Mammary microvascular endothelial cell (primary cell): ENCODE measurements at places on chromosomes 5 and 9. TPM values are rescaled to one million over a fixed set of nuclear protein-coding genes. Genes with fewer than 3 reads are reported as not detected.

The C5orf22 gene
- 15.0 and 17.2 TPM in 2 replicates for total RNA-seq

The TSSK1B gene
- not detected in 2 replicates for total RNA-seq

The CORO2A gene
- total RNA-seq, result 0.84 and 1.1 TPM in 2 replicates

The GARIN3 gene
- total RNA-seq, result not detected in 2 replicates

The NPDC1 gene
- 67.3 and 71.1 TPM in 2 replicates for total RNA-seq

The HAND1 gene
- not detected in 2 replicates for total RNA-seq

The PDE6A gene
- total RNA-seq, result 0.05 TPM in 1 of 2 replicates, not detected in the other

The PIP5KL1 gene
- total RNA-seq, result 0.34 and 1.3 TPM in 2 replicates

The GPBP1 gene
- total RNA-seq, result 30.8 and 31.3 TPM in 2 replicates

The SLC6A19 gene
- total RNA-seq, result not detected in 2 replicates

The IRGM gene
- total RNA-seq, result 0.07 TPM in 1 of 2 replicates, not detected in the other

The SVEP1 gene
- total RNA-seq, result under 0.01 TPM in 1 of 2 replicates, not detected in the other

The HDAC3 gene
- 36.8 and 38.3 TPM in 2 replicates for total RNA-seq

The ADRB2 gene
- 13.3 and 14.2 TPM in 2 replicates for total RNA-seq

The LCN15 gene
- total RNA-seq, result 1.6 TPM in 1 of 2 replicates, not detected in the other

The LHFPL2 gene
- 28.9 and 37.6 TPM in 2 replicates for total RNA-seq

The WNT8A gene
- not detected in 2 replicates for total RNA-seq

The INSL4 gene
- not detected in 2 replicates for total RNA-seq

The ADGRD2 gene
- total RNA-seq, result not detected in 2 replicates

The SLC34A3 gene
- total RNA-seq, result not detected in 2 replicates

The AHRR gene
- total RNA-seq, result 17.5 and 17.8 TPM in 2 replicates

The IFNB1 gene
- 0.13 TPM in 1 of 2 replicates, not detected in the other for total RNA-seq

The IL3 gene
- not detected in 2 replicates for total RNA-seq

The PKD2L2 gene
- total RNA-seq, result not detected in 2 replicates

The MAMDC2 gene
- 4.0 and 4.9 TPM in 2 replicates for total RNA-seq

The TPM2 gene
- total RNA-seq, result 6.3 and 13.4 TPM in 2 replicates

The PCDHB15 gene
- total RNA-seq, result 0.15 and 0.40 TPM in 2 replicates

The MSMP gene
- 1.0 and 3.6 TPM in 2 replicates for total RNA-seq

The SMIM33 gene
- not detected in 2 replicates for total RNA-seq

The FOXD4L5 gene
- total RNA-seq, result not detected in 2 replicates

The REEP5 gene
- total RNA-seq, result 62.4 and 63.0 TPM in 2 replicates
